ENCODE measurements at places on chromosomes 16 and 17.

GRCh38 chr17:64327201-64327930 is 63.3 kb downstream of the PECAM1 start:
- no peak for DNase-seq

GRCh38 chr16:79870016-79870886 is 269.7 kb upstream of the MAF start:
- no peak for DNase-seq

- no peak for DNase-seq
Measured at GRCh38 chr17:319266-319665, 33.3 kb downstream of the RPH3AL start.

GRCh38 chr17:81022344-81022676 is 12.6 kb upstream of the BAIAP2 start:
- no peak for DNase-seq

DNA sequence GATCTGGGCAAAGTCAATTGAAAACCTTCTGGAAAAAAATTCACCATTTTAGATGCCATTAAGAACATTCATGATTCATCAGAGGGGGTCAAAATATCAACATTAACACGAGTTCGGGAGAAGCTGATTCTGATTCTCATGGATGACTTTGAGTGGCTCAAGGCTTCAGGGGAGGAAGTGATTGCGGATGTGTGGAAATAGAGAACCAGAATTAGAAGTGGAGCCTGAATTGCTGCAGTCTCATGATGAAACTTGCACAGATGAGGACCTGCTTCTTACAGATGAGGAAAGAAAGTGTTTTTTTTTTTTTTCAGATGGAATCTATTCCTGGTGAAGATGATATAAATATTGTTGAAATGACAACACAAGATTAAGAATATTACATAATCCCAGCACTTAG is 12.9 kb downstream of the ITGAX start:
- no peak for DNase-seq

DNA sequence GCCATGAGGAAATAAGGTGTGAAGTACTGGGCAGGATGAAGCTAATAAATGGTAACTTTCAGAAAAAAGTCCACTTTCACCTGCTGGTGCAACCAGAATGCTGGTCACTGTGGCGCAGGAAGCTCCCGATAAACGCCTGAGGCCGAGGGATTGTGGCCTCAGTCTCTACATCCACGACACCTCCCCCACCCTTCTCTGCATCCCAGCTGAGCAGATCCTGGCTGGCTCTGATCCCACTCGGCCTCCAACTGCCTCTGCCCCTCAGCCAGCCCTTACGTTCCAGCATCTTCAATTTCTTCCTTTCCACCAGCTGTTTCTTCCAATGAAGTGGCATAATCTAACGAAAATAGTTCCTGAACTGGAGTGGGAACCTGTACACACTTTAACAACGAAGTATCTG is 49.5 kb downstream of the COX4I1 start:
- no peak for DNase-seq
